ENCODE measurements at places on chromosomes 2 and 18.

DNA sequence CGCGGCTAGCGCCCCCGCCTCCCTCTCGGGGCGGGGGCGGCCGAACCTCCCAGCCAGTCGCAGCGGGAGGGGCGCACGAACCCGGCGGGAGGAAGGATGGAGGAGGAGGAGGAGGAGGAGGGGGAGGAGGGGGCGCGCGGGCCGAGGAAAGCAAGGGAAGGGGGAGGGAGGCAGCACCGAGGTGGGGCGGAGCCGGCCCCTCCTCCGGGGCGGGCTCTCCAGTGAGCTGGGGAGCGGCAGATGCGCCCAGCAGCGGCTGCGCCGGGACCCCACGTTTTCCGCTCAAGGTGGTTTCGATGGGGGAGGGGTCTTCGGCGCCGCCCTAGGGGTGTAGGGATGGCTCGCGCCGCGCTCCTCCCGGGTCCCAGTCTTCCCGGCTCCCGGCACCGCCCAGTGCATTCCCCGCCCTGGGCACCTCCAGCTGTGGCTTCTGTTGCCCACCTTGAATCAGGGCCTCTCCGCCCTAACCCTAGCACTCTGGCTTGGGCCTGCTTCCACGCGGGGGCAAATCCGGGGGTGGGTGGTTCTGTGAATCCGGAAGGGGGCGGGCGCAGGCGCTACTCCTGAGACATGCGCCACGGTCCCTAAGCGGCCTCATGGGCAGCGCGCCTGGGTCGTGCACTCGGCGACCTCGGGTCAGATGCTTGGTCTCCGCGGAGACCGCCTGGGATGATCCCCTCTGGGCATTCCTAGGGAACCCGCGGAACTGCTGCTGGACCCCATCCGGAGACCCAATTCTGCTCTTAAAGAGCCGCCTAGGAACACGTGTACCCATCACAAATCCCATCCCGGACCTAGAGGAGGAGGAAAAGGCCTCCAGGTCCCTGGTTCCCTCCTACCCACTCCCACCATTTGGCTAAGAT is at the start of gene FBXO41:
TSS of gene FBXO41 (minus strand) at position 183 of the 863 bp plus-strand sequence. CDS start 14,848 bp downstream, outside the sequence.
- DNase-seq = peak; percentile 88

DNA sequence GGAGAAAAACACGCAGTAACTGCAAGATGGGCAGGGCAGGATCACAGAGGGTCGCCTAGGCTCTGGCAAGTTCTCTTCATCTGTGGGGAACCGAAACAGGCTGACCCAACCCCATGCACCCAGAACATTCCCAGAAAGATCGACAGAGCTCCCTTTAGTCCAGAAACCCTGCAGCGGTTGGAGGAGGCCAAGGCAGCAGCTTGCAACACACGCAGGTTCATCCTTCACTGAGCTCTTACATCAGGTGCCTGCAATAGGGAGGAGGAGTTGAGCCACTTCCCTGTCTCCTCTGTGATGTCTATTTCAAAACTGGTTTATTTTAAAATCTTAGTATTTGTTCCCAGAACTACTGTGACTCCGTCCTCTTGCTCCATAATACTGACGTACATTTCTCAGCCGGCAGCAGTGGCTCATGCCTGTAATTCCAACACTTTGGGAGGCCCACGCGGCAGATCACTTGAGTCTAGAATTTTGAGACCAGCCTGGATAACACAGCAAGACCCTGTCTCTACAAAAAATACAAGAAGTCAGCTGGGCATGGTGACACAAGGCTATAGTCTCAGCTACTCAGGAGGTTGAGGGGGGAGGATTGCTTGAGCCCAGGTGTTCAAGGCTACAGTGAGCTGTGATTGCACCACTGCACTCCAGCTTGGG is 11.5 kb upstream of the SLC11A1 start:
- DNase-seq = peak; percentile 42

GRCh38 chr2:15759385-15759784 is 167.7 kb downstream of the DDX1 start:
- DNase-seq = no peak

DNA sequence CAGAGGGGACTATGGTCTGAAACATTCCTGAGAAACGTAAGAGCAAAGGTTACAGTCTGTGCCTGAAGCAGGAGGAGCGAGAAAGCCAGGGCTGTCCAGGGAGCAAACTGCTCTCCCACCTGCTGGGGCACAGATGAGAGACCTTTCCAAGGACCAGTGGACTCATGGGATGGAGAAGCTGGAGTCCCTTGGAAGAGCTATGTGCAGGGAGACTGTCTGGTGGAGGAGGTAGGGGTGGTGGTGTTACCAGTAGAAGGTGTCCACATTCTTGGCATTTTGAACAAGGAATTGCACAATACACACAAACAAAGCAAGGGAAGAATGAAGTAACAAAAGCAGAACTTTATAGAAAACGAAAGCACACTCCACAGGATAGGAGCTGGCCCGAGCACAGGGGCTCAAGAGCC is 97.9 kb upstream of the CYRIA start:
- DNase-seq = peak; percentile 7

DNA sequence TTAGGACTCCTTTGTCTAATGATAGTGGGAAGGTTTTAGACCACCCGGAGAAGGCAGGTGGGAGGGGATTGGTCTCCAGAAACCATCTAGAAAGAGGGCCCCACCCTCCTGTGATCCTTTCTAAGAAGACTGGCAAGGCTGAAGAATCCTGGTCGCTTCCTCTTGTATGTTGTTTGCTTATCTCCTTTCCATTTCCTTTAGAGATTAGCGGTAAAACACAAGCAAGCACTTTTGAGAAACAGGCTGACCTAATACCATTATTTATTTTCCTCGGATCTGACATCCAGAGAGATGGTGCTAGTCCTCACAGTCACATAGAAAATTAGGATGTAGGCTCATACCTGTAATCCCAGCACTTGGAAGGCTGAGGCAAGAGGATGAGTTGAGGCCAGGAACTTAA is 45.2 kb upstream of the SPRED2 start:
- DNase-seq = no peak
